ENCODE measurements at places on chromosomes 5 and 9. TPM values are rescaled to one million over a fixed set of nuclear protein-coding genes. Genes with fewer than 3 reads are reported as not detected.

KIF4B gene
- 0.16 TPM for total RNA-seq

GRCh38 chr5:173997331-173997730 is 8.4 kb downstream of the C5orf47 start:
- no peaks in the 10 kb centered on the region for H3K27me3 ChIP-seq
- no peak for DNase-seq
- H3K4me3 ChIP-seq, result no peak overlapping the region
- no peaks in the 10 kb centered on the region for H3K36me3 ChIP-seq
- H3K4me1 ChIP-seq, result no peaks in the 10 kb centered on the region

DNA sequence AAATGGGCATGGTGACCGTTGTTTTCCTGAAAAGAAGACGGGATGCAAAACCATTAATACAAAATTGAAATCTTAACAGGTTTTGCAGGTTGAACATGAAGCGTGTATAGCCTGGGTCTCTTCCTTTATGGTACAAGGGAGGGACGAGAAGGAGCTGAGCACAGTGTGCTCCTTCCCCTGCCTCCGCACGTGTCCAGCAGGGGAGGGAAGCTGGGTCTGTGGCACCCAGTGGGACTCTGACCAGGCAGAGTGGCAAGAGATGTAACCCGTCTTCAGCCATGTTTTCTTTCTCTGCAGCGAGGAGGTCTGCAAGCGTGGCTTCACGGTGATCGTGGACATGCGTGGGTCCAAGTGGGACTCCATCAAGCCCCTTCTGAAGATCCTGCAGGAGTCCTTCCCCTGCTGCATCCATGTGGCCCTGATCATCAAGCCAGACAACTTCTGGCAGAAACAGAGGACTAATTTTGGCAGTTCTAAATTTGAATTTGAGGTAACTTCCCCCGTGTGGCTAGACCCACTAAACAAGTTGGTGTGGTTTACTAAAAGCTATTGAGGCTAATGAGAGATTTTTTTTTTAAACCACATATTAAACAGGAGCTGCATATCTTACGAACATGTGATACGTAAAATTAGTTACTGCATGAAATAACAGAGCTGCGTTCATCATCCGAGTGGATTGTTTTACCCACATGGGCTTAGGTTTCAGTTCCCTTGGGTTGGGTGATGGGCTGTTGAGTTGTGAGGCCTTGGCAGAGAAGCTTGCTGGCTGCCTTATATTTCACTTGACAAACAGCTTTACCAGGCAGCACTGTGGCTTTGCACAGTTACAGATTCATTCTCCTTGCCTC is 143.7 kb downstream of the TRIO start:
- peak; percentile 63 for DNase-seq
- H3K27me3 ChIP-seq, result no peaks in the 10 kb centered on the region
- H3K4me1 ChIP-seq, result peaks cover 63% of the 10 kb centered on the region
- H3K36me3 ChIP-seq, result no peaks in the 10 kb centered on the region
- H3K27ac ChIP-seq, result peak overlapping the region; percentile 75

- no peak overlapping the region for H3K27ac ChIP-seq
- H3K36me3 ChIP-seq, result no peaks in the 10 kb centered on the region
- H3K4me1 ChIP-seq, result no peaks in the 10 kb centered on the region
- no peak for DNase-seq
These were observed 572.1 kb downstream of the CHSY3 start for GRCh38 chr5:130476325-130476724.

DNA sequence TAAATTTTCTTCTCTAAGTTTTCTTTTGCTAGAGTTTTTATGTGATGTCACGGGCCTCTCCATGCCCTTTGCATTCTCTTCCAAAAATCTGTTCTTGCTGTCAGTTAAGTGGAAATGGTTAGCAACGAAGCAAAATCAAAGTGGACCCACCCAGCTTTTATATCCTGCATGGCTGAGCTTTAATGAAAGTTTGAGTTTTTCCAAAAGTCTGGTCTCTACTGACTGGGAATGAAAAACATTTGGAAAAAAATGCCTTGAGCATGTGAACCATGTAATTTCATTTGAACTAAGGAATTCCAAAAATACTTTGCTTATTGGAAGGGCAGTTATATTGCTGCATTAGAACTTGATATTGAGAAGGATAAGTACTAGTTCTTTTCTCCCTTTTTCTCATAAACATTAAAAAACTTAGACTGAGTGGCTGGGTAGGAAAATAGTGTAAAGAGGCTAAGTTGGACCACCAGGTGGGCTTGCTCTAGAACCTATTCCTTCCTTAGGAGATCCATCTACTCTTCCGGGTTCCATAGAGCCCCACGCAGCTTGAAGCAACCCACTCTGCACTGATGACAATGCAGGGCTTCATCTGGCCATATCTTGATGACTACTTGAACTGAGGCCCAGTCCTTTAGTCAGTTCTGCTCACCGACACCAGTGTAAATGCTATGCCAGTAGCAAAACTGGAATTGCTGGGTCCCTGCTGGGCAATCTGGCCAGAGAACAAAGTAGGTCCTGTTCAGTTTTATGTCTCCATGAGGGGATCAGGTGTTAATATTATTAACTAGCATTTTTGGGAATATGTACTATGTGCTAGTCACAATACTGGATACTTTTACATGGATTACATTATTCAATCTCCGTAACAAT is 17.4 kb upstream of the RIC1 start:
- no peak overlapping the region for H3K4me3 ChIP-seq
- H3K36me3 ChIP-seq, result no peaks in the 10 kb centered on the region
- peak overlapping the region; percentile 78 for H3K27ac ChIP-seq
- no peaks in the 10 kb centered on the region for H3K27me3 ChIP-seq

DMGDH gene
- 0.84 TPM for total RNA-seq

MSH3 gene
- total RNA-seq, result 6.3 TPM

TAF11L5 gene
- total RNA-seq, result not detected

- peak overlapping the region; percentile 58 for H3K4me3 ChIP-seq
- H3K27me3 ChIP-seq, result peaks cover 32% of the 10 kb centered on the region
- H3K4me1 ChIP-seq, result peaks cover 24% of the 10 kb centered on the region
- no peak overlapping the region for H3K27ac ChIP-seq
- DNase-seq, result no peak
These were observed 995 bp downstream of the OLFM1 start for GRCh38 chr9:135088348-135088978.

DNA sequence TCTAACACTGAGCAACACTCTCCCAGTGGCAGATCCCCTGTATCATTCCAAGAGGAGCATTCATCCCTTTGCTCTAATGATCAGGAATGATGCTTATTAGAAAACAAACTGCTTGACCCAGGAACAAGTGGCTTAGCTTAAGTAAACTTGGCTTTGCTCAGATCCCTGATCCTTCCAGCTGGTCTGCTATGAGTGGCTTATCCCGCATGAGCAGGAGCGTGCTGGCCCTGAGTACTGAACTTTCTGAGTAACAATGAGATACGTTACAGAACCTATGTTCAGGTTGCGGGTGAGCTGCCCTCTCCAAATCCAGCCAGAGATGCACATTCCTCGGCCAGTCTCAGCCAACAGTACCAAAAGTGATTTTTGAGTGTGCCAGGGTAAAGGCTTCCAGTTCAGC is 29.7 kb downstream of the GABRP start:
- H3K36me3 ChIP-seq, result no peaks in the 10 kb centered on the region
- H3K4me3 ChIP-seq, result no peak overlapping the region
- no peak for DNase-seq
- no peaks in the 10 kb centered on the region for H3K27me3 ChIP-seq
- no peaks in the 10 kb centered on the region for H3K4me1 ChIP-seq
- H3K27ac ChIP-seq, result no peak overlapping the region
